H9 (cell line): ENCODE measurements at places on chromosomes 7 and 10. TPM values are rescaled to one million over a fixed set of nuclear protein-coding genes. Genes with fewer than 3 reads are reported as not detected.

GRK5 gene
- total RNA-seq: 1.1 and 1.2 TPM in 2 replicates

NEUROG3 gene
- not detected in 2 replicates for total RNA-seq

ZC3HAV1L gene
- total RNA-seq: not detected in 2 replicates

FXYD4 gene
- not detected in 2 replicates for total RNA-seq

SYT15 gene
- 0.59 and 0.81 TPM in 2 replicates for total RNA-seq

CYP2C19 gene
- total RNA-seq: not detected in 2 replicates

FOXI2 gene
- 0.29 and 0.42 TPM in 2 replicates for total RNA-seq

DNA sequence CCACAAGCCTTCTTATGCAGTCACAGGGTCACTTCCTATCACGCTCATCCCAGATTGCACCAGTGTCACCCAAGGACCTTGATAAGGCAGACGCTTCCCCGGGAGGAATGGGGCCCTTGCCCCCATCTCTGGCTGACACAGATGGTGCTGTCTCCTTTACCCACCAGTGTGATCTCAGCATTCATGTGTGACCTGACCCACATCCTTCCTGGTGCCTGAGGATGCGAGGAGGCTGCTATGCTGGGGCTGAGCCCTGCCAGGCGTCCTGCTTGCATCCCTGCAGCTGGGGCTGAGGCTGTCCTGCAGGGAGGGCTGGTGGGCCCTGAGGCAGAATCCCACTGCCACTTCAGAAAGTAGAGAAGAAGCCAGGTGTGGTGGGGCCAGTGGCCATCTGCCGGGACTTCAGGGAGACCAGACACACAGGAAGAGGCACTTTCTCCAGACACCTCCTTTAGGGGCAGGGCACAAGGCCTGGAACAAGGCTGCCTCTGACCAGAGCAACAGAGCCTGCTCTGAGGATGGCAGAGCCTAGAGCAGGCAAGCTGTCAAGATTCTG lies 35.3 kb downstream of the RASGEF1A start:
- DNase-seq: peak; percentile 23

DNA sequence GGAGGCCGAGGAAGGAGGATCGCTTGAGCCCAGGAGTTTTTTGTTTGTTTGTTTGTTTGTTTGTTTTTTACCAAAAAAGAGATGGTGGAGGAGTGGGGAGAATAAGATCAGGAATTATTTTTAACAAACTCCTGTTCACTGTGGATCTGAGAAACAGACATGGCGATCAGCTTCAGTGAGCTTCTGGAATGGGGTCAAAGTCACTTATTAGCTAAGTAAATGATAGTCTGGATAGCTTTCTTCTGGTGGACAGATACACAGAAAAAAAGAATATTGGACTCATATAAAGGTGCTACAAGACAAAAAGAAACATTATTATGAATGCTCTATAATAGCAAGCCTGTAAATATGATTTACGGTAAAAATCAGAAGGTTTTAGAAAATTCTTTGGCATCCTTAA lies 85.1 kb downstream of the POU6F2 start:
- DNase-seq: no peak

DNA sequence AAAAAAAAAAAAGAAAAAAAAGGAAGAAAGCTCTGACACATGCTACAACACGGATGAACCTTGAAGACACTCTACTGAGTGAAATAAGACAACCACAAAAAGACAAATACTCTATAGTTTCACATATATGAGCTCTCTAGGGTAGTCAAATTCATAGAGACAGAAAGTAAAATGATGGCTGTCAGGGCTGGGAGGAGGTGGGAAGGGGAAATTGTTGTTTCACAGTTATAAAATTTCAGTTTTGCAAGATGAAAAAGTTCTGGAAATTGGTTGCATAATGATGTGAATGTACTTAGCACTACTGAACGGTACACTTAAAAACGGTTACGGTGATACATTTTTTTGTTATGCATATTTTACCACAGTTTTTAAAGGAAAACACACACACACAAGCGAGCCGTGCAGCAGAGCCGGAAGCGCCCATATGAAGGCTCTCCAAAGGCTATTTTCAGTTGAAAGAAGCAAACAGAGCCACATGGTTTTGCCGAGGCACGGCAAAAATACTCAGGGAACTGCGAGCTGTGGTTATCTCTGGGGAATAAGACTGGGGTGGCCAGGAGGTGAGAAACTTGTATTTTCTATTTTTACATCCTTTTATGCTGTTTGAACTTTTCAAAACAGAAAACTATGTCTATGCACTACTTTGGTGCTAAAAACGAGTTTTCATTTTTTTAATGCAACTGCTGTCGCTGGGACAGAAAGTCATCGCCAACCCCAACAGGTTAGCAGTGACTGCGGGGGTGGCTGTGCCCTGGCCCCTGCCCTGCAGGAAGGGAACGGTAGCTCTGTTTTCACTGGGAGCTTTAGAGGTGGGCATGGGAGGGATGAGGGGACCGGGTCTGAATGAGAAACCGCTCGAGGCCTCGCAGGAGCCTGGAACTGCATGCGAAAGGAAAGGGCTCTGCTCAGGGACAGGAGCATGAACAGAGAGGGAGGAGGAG lies 132.9 kb downstream of the OAT start:
- DNase-seq: no peak

GRCh38 chr7:41847151-41847550 lies 144.3 kb upstream of the INHBA start:
- no peak for DNase-seq

DNA sequence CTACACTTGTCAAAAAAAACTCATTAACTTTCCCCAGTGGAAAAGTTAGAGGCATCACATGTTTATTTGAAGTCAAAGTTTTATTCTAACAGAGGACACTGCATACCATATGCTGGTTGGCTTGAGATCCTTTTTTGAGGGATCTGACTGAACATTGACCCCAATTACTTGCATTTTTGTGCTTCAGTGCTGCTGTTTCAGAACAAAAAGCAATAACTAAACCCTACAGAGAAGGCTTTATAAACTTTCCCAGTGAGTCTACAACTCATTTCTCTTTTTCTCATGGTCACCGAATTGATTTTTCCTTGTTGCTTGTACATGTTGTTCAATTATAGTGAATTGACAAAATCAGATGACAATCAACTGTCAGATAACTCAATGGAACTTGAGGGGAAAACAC lies 69.3 kb upstream of the PHYHIPL start:
- no peak for DNase-seq

GRCh38 chr10:100742076-100742771 lies 3.2 kb upstream of the PAX2 start:
- DNase-seq: no peak

DNA sequence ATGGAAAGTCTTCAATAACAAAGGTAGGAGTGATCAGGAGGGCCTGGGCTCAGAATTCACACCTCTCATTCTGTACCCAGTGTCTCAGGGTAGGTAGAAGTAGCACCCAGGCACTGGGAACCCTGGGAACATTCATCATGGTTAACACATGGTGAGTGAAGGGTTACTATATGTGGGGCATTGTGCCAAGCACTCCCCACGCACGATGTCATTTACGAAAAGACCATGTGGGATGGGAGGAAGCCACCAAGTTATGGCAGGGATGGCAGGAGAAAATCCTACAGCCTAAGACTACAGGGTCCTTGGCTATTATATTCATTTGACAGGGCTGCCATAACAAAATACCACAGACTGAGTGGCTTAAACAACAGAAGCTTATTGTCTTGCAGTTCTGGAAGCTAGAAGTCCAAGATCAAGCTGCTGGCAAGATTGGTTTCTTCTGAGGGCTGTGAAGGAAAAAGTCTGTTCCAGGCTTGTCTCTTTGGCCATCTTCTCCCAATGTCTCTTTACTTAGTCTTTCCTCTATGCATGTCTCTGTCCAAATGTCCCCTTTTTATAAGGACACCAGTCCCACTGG lies 27.7 kb upstream of the DDIT4 start:
- DNase-seq: no peak
